ENCODE measurements at places on chromosomes 3 and 15. TPM values are rescaled to one million over a fixed set of nuclear protein-coding genes. Genes with fewer than 3 reads are reported as not detected.

Gene PPP1R14D
- not detected for total RNA-seq

Gene IL17RC
- 50.9 TPM for total RNA-seq

Gene MST1R
- total RNA-seq = not detected

Gene TMC3
- total RNA-seq = 0.32 TPM

Gene INAFM2
- total RNA-seq = 16.8 TPM

Gene KBTBD13
- not detected for total RNA-seq

Gene GRAMD1C
- total RNA-seq = 2.6 TPM

Gene RUVBL1
- 41.5 TPM for total RNA-seq

Gene CCR3
- total RNA-seq = not detected

Gene CASR
- total RNA-seq = not detected

Gene FMN1
- total RNA-seq = not detected

Gene IMPG2
- total RNA-seq = not detected

Gene SLC24A5
- total RNA-seq = not detected

Gene POPDC2
- total RNA-seq = not detected

Gene C3orf20
- total RNA-seq = not detected

Gene ARHGEF26
- 5.8 TPM for total RNA-seq

Gene TRAT1
- not detected for total RNA-seq

Gene ZNF620
- 0.72 TPM for total RNA-seq

Gene CLDN1
- 0.32 TPM for total RNA-seq

Gene ACSBG1
- total RNA-seq = not detected

Gene STRIT1
- total RNA-seq = not detected

Gene CSTA
- 1.3 TPM for total RNA-seq

Gene DCLK3
- not detected for total RNA-seq

Gene LTK
- total RNA-seq = not detected

Gene C15orf62
- total RNA-seq = 0.36 TPM

Gene WDR49
- not detected for total RNA-seq

Gene CFAP44
- 0.81 TPM for total RNA-seq

Gene ADAMTS7
- 16.8 TPM for total RNA-seq

Gene ENTPD3
- not detected for total RNA-seq

Gene MKRN2OS
- not detected for total RNA-seq

Gene ANKRD34C
- not detected for total RNA-seq

Gene ACTC1
- not detected for total RNA-seq

Gene ATP10A
- 0.97 TPM for total RNA-seq

Gene LRRC15
- total RNA-seq = 0.90 TPM

Gene CHRNA7
- 0.54 TPM for total RNA-seq

Gene C3orf49
- not detected for total RNA-seq

Gene GABRA5
- total RNA-seq = not detected

Gene GOLGA6A
- not detected for total RNA-seq

Gene TRH
- total RNA-seq = not detected

Gene CSK
- 9.9 TPM for total RNA-seq

Gene ZNF662
- 0.36 TPM for total RNA-seq

Gene ADAMTS9
- 9.7 TPM for total RNA-seq

Gene MKRN3
- 0.16 TPM for total RNA-seq

Gene SLC22A14
- total RNA-seq = not detected

Gene CALML4
- 0.32 TPM for total RNA-seq

Gene ZNF609
- 18.3 TPM for total RNA-seq

Gene LDHAL6B
- not detected for total RNA-seq

Gene ZBED2
- not detected for total RNA-seq

Gene SERINC4
- total RNA-seq = not detected

Gene APBA2
- 11.0 TPM for total RNA-seq
